ENCODE measurements at places on chromosomes 12 and 14.

- no peak for DNase-seq
Measured at GRCh38 chr14:41378526-41378925, 228.2 kb upstream of the LRFN5 start.

GRCh38 chr12:116804051-116804450 lies 65.9 kb downstream of the RNFT2 start:
- DNase-seq = no peak

DNA sequence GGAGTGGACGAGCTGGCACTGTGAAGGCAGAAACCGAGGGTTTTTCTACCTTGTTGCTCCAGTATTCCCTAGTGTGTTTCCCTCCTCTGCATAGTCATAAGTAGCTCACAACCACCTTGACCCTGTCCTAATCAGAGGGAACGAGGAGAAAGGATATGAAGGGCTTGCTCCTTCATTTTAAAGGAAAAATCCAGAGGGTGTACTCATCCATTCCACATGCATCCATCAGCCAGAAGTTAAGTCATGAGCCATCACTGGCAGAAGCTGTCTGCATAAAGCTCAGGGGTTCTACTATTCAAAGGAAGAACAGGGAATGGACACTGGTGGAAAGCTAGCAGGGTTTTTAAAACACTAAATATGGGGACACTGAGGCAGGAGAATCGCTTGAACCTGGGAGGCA lies 84.3 kb upstream of the FOXN3 start:
- no peak for DNase-seq

DNA sequence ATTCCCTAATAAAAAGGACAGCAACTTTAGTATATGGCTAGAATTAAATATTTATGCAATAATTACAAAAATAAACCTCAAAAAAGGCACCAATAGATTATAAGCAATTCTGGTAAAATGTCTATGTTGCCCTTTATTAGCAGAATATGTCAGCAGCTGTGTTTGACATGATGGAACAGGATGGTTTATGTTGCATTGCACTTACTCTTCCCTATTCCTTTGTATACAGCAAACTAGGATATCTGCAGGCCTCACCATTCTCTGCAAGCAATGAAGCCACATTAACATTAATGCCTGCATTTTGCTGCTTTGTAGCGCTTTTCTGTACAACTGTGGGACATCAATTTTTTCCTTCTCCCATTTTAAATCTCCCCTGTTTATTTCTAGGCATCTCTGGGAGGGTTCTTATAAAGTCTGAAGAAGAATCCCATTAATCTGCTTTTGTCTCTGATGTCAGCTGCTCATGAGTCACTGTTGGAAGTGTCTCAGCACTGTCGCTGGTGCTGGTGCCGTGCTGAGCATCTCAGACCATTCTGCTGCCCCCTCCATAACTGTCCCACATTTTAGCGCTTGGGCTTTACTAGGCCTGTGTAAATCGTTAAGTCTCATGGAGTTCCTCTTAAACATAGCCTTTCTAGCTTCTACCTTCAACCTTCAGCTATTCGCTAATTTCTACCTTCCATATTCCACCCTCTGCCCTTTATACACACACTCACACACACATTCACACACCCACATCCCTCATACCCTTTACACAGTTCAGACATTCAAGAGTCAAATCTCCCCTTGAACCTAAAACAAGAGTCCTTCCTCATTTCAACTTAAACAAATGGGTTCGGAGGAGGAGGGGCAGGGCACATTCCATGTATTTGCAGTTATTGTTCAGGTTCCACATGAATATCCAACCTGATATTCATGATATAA lies 64.4 kb upstream of the TRHDE start:
- DNase-seq = no peak

GRCh38 chr12:21144309-21144708 lies 13.3 kb downstream of the SLCO1B1 start:
- DNase-seq = no peak

- no peak for DNase-seq
Measured at GRCh38 chr14:29668201-29668600, 259.4 kb downstream of the PRKD1 start.

DNA sequence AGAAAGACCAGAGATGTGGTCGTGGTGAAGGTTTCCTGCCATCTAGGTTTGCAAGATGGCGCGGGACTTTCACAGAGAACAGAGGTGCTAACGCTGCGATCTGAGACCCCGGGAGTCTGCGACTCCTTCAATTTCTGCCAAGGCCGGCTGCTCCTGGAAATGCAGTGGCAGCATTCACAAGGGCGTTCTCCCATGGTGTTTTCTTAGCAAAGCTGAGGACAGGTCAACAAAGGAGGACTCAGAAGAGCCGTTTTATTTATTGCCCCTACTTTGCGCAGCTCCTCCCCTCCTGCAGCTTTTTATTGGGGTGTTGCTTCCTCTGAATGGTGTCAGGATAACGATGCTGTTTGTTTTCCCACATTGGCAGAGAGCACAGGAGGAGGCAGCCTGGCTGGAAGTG lies 86.3 kb downstream of the TMEM132C start:
- no peak for DNase-seq

GRCh38 chr12:41277946-41278267 lies 89.8 kb downstream of the PDZRN4 start:
- no peak for DNase-seq

GRCh38 chr12:109230193-109230592 lies 78.9 kb downstream of the FOXN4 start:
- DNase-seq = no peak

- peak; percentile 95 for DNase-seq
Measured at GRCh38 chr12:92403210-92404175, 257.8 kb upstream of the BTG1 start.

DNA sequence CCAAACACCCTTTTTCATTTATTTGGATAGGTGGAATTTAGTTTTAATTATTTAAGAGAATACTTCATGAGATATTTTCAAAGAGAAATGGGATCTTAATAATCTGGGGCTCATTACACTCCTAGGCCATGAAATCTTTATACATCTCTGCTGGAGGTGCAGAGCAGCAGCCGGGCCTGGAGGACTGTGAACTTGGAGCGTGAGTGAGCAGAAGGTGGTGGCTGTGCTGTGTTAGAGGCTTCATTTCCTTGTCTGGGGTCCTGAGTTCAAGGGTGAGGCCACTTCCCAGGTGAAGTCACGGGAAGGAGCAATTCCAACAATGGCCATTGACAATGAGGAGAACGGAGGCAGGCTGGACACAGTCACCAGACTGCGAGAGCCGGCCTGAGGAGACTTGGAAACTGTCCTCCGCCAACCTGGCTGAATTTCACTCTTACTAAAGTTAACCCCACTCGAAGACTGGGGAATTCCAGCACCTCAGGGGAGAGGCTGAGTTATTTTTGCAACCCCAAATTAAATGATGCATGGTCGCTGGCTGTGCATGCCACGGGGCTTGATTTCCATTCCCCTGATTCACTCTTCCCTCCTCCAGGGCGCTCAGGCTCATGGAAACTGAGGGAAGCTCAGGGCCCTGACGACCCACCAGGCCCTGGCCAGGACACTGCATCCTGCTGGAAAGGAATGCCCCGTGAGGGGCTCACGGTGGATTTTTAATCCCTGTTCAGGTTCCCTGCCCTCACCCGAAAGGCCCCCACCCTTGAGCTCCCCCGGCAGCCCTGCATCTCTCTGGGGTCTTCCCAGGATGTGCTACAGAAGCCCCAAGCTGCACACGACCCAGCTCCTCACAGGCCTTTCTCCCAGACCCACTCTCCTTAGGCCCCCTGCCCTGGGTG lies 22.6 kb upstream of the TRAF3 start:
- DNase-seq = no peak

DNA sequence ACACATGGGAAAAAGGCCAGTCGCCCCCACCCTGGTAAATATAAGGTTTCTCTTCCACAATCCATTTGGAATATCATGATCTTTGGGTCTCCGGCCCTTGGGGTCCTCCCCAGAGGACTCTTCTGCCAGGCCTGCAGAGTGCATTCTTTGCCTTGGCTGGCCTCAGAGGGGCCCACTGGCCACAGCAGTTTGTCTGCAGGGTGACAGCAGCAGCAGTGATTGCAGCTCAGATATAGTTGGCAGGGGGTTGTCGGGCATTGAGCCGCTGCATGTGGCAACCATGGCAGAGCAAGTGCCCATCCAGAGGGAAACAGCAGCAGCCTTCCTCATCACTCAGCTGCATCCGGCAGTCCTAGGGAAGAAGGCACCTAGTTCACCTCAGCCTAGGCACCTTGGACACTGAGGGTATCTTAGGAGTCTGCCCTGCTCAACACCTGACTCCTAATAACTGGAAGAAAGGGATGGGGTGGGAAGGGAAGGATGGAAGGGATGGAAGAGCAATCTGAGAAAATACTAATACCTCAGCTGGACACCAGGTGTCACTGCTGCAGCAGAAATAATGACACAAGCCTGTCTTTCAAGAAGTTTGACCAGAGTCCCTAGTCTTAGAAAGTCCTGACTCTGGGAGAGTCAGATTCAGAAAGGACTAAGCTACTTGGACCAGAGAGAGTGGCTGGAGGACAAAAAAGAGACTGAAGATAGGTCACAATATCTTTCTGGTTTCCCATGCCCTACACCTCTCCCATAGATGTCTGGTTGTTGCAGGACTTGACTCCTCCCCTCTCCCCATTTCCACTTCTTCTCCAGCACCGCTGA lies 8.9 kb downstream of the AJUBA start:
- DNase-seq = peak; percentile 75

DNA sequence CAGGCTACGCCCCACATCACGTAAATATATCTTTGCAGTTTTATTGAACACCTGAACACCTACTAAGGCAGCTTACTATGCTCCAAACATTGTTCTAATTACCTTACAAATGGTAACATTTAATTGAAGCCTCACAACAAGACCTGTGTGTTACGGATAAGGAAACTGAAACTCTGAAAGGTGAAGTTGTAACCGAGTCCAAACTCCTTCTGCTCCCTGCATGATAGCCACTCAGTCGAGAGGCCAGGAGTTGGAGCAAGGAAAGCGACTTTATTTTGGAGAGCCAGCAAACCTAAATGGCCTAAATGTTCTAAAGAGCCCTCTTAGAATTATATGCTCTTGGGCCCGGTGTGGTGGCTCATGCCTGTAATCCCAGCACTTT lies 12.6 kb upstream of the TRPV4 start:
- no peak for DNase-seq

DNA sequence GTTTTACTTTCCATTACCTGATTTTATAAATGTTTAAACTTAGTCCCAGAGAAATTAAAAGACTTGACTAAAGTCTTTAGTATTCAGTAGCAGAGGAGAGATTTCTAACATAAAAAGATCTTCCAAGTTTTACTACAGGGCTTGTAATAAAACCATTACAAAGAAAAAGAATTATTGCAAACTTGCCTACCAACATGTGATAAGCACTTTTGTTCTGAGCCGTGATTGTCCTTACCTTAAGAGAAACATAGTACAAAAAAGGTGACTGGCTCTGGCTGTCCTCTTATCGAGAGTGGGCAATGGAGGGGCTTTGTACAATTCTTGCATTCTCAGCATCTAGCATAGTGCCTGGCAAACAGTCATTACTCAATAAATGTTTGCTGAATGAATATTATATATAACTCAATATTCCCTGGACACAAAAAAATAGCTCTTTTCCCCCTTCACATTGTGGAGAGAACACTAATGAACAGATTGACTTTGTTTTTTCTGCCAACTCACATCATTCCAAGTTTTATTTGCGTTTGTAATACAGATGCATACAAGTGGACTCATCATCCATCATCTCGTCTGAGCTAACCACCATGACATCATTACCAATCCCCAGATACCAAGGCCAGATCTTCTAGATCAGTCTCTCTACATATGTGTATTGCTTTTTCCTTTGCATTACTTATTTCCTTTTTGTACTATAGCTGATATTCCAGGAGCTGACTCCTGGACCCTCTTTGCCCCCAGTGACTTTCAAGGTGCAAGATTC lies 192.8 kb upstream of the EEA1 start:
- DNase-seq = no peak

- peak; percentile 40 for DNase-seq
Measured at GRCh38 chr12:123075646-123076171, 75.2 kb downstream of the PITPNM2 start.

Measured in hematopoietic multipotent progenitor cell treated with erythropoietin and hydrocortisone succinate and interleukin-3 and kit ligand, for 4 days (in vitro differentiated cells).